ENCODE measurements at places on chromosomes 2 and 18.

DNA sequence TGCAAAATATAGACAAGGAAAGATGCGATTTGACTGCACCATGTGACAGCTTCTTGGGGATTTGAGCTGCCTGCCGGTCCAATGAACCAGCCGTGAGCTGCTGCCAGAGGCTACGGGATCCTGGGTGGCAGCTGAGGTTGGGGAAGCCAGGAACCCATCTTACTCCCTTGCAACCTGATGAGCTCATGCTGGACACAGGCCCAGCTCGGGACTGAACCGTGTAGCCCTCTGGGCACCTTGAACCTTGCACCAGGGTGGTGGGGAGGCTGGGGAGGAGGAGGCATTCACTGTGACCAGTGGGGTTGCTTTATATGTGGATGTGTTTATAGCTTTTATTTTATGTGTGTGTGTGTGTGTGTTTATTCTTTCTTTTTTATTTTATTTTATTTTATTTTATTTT is 9.1 kb downstream of the ALPI start:
- DNase-seq, result no peak

DNA sequence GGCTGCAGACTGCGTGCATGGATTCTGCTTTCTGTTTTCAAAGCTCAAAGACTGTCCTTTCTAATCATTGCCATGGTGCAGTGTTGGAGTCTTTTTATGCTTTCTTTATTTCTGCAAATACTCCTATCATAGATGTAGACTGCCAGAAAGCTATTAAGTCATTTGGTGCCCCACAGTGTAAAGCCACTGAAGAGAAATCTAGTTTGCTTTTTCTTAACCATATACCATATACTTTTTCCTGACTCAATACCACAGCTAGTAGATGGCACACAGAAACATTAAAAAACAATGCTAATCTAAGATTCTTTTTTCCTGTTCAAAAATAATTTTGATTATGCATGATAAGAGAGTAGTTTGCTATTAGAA is 109.9 kb upstream of the RAB27B start:
- no peak for DNase-seq

DNA sequence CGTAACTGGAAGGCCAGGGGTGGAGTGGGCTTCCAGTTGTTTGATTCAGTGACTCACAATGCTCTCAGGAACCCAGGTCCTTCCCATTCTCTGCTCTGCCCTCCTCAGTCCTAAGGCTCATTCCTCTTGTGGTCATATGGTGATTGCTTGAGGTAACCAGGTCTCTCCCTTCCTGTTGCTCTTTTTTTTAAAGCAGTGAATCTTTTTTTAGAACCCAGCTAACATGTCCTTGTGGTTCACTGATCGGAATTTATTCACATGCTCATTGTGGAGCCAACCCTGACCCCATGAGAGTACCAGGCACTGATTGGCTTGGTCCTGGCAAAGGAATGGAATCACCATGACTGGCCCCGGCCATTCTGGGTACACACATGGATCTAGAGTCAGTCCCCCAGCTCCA is 7.4 kb downstream of the THNSL2 start:
- DNase-seq, result no peak

DNA sequence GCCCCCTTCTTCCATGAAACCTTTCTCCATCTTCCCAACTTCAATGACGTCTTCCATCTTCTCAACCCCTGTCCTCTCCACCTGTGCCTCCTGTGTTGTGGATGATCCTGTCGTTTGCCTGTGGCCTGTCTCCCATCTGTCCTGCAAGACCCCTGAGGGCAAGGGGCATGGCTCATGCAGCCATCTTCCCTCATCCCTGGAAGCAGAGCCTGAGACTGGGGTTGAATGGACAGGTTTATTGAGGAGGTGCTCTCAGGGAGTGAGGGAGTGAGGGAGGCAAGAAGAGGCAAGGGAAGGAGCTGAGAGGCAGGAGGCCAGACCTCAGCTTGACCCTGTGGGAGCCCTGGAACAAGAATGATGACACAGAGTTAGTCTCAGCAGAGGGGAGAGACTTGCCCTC is 7.3 kb downstream of the SPATA3 start:
- DNase-seq, result no peak

DNA sequence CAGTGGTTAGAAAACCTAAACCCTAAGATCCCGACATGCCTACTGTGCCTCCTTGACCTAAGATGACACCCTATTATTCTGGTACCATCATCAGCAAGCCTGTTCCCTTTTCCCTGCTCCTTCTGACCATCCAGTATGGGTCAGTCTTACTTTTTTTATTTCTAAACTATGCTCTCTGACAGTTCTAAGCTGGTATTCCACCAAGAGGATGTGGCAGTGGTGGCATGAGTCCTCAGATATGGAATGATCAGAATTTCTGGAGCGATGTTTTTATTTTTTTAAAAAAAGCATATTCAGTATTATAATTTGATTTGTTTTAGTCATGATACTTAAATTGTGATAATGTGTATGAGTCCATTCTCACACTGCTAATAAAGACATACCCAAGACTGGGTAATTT is 145.9 kb upstream of the LHCGR start:
- no peak for DNase-seq

DNA sequence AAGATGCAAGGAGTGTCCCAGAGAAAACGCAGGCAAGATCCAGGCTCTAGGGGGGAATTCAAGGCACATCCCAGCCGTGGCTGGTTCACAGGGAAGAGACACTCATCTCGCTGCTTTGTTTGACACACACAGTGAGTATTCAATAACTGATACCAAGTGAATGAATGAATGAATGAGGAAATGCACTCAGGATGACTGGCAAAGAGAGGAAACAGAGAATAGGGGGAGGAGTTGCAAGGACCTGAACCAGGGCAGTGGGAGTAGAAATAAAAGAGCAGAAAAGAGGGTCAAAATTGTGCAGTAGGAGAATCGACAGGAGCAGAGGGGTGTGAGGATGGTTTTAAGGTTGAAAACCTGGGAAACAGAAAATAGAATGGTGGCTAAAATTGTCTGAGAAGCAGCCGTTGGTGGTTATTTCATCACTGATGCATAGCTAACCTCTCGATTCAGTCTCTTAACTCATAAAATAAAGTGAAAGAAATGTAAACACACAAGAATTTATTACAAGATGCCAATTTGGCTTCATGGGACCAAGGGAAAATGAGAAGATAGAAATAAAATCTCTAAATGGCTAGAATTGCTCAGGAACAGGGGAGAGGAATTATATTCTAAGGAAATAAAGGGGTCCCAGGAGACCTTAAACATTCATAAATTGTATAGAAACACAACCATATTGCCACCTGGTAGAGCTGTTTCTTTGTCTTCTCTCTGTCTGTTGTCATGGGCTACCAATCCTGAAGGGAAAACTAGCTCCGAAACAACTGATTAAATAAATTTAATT is 63.9 kb upstream of the PHLPP1 start:
- DNase-seq, result no peak

DNA sequence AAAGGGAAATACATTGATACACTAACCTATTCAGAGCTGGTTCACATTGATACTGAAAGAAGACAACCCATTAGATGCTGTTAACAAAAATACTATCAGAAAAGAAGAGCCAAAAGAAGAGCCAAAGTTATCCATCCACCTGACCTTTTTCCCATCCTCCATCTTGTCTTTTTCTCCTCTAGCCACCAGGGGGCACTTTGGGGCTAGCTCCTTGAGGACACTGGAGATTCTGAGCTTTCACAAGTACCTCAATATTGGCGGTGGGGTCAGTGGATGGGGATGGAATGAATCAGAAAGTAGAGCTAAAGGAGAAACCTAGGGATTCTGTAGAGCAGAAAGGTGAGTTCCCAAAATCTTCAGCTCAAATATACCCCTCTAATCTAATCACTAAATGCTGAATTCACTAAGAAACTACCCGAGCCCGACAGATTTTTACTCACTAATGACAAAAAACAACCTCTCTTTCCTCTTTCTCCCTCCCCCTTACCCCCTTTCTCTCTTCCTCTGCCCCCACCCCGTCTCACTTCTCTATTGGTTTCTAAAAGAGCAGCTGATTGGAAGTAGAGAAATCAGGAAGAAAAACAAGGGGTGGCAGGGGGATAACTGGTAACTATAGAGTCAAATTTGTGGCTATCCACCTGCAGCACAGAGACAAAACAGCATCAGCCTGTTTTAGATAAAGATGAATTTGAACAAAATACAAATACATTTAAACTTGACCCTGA is 203.3 kb downstream of the TCF4 start:
- no peak for DNase-seq

DNA sequence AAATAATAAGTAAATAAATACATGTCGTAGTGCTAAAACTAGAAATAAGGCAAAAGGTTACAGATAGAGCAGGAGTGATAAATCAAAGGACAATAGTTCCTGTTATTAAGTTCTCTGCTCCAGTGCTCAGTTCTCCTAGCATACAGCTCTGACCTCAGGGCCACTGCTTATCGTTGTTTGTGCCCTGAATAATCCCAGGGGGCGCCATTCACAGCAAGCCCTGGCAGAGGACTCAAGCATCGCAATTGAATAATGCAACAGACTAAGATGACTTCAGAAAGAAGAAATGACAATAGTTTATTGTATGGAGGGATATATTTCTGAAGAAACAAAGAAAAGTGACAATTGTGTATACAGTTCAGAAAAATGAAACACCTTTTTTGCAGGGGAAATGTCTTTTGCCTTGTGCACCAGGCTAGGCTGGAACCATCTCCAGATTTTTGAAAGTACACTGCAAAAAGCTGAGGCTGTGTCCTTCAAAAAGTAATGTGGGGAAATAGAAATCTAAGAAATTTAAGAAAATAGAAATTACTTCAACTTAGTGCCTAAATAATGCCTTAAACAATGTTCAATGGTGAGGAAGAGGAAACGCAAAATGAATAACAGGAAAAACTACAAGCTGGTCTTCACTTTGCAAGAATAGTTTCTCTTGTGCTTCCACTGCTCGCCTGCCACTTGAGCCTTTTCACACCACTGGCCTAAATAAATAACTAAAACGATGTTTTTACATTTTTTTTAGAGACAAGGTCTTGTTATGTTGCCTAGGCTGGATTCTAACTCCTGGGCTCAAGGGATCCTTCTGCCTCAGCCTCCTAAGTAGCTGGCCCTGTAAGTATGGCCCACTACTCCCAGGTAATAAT is 19.0 kb upstream of the CCNYL1 start:
- no peak for DNase-seq

DNA sequence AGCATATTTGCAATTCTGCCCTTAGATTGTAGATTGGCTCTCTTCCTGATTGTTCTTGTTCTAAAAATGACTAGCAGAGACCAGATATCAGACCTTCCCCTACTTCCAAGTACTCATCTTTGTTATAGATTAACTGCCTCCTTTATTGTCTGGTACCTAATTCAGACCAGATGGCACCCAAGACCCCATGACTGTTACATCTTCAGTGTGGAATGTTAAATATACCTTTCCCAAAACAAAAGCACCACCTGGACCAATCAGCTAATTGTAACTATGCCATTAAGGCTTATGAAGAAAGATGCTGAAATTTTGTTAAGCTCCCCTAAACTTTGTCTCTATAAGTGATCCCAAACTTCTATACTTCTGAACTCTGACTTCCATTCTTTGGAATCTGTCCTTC is 12.0 kb upstream of the TFPI start:
- no peak for DNase-seq

- DNase-seq, result no peak
These were observed 75.6 kb upstream of the PKDCC start for GRCh38 chr2:41972179-41972578.

DNA sequence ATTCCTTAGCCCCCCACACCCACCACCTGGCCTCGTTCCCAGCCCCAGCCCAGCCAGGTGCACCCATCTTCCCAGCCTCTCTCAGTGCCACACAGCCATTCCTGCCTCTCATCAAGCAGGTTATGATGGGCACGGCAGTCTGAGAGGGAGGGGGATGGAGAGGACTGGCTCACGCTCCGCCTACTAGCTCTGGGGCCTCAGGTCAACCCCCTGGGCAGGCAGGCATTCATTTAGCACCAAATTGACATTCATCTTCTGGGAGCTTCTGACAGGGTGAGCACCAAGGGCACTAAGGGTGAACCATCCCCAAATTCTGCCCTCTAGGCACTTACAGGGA is 66.2 kb upstream of the FOSL2 start:
- DNase-seq, result no peak

Measured in stimulated activated CD8-positive, alpha-beta memory T cell treated with anti-CD3 and anti-CD28 coated beads, Interleukin-7, amount 100 ng/mL, for 1 hour (primary cell).